ENCODE measurements at places on chromosomes 7 and 10.

DNA sequence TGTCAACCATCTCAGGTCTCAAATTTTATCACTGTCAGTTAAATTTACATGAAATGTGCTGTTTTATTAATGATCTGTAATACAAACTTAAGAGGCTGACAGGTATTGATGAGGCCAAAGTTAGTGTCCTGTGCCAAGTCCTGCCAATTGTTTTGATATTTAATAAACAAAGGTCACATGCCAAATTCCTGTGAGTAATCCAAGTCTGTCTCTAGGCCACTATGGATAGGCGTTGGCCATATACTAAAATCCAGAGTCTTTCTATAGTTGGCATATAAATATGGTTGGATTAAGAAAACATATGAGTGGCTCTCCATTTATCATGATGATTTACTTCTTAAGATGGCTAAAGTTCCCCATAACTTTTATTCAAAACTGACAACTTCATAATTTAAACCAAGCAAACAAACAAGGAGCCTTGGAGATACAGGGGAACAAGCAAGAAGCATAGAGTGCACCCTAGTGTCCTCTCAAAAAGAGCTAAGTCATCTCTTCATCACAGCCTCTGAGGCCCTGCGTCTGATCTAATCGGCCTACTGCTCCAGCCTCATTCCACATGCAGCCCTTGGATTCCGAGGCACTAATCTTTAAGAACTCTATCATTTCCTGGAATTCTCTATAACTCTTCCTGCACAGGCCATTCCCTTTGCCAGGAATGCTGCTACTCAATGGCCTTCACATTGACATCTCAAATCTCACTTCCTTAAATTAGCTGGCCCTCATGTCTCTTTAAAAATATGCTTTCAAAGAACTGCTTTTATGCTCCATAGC lies 32.7 kb upstream of the NRCAM start:
- no peak for DNase-seq

DNA sequence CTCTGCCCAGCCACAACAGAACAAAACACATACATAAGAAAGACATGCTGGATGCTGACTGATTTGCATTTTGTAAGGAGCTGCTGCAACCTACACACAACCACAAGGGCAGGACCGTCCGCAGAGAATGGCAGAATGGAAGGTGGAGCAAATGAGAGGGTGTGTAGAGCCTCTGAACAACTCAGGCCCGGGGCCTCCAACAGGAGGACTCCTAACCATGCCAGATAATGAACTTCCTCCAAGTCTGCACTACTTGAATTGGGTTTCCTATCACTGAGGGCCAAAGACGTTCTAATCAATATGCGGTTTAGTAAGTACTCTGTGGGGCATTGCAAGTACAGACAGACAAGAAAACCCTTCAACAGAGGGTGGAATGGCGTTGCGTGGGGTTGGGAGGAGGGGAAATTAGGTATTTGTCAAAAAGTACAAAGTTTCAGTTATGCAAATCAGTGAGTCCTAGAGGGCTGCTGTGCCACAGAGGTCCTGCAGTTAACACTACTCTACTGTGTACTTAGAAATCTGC lies 14.6 kb downstream of the VOPP1 start:
- no peak for DNase-seq

DNA sequence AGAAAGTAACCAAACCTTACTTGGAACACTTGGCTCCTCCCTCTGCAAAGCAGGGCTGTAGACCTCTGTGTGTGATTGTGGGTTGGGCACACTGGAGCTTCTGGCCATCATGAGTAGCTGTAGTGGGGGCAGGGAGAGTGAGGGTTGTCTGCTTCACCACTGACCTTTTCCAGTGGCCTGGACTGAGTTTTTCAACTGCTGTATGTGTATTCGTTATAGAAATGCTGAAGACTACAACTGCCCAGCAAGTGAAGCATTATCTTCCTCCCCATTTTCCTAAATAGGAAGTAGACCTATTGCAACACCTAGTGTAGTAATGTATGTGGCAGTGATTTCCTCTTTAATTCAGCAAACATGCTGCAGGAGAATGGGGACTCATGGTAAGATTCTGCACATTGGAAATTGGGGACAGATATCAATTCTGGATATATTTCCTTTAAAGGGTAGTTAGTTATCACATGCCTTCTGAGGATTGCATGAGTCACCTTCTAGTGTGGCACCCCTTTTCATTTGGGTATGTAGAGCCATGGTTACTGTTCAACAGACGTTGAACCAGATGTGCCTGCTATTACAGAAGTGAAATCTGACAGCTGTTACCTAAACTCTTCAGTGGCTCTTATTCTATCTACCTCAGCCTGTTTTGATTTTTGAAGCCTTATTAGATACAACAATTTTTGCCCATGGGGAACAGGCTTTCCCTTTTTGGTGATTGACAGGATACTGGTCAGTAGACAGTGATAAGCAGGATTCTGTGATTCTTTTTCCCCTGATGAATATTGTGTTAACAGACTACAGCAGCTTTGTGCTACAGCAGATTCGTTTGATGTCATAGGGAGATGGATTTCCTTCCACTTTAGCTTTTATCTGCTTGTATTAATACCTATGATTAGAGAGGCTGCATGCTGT lies 130.9 kb downstream of the SND1 start:
- peak; percentile 81 for DNase-seq

GRCh38 chr10:70943841-70944466 lies 55.6 kb upstream of the PCBD1 start:
- no peak for DNase-seq

- peak; percentile 5 for DNase-seq
Observed at GRCh38 chr7:51244885-51245284, 71.7 kb downstream of the COBL start.

DNA sequence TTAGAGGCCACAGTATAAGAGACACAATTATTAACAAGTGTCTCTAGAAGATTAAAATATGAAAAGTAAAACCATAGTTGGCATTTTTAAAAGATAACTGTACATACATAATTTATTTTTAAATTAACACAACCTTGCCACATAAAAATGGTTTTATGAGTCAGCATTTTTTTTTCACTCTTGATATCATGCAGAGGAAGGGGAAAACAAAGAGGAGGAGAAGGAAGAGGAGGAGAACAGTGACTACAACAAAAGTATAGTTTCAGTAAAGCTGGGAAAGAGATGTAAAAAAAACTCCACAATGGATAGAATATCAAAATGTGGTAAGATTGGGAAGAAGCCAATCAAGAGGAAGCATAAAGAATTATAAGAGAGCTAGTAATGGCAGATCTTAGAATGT lies 34.0 kb downstream of the CH25H start:
- DNase-seq: no peak

- DNase-seq: peak; percentile 49
Observed at GRCh38 chr10:114821915-114822443, 399 bp downstream of the FHIP2A start.

GRCh38 chr10:33623669-33624068 lies 289.2 kb upstream of the NRP1 start:
- peak; percentile 37 for DNase-seq

- no peak for DNase-seq
Observed at GRCh38 chr7:100752994-100753393, 19.6 kb downstream of the ZAN start.

GRCh38 chr10:23037561-23037960 lies 57.8 kb upstream of the MSRB2 start:
- no peak for DNase-seq

- DNase-seq: no peak
Observed at GRCh38 chr7:35848725-35849124, 47.9 kb downstream of the SEPTIN7 start.

DNA sequence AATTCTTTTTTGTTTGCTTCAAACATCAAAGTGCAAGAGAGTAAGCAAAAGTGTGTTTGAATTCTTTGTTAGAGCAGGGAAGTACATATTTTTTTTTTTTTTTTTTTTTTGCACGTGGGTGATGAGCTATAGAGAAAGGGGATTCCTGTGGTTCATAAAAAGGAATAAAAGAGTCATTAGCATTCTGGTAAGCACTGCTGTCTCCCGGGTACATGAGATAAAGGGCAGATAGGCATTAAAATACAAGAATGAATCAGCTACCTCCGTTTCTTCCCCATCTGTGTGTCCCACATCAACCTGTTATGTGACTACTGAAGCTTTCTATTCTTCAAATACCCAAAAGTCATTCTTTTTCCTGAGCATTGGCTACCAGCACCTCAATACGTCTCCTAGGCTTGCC lies 102.4 kb upstream of the SEMA3D start:
- DNase-seq: no peak

DNA sequence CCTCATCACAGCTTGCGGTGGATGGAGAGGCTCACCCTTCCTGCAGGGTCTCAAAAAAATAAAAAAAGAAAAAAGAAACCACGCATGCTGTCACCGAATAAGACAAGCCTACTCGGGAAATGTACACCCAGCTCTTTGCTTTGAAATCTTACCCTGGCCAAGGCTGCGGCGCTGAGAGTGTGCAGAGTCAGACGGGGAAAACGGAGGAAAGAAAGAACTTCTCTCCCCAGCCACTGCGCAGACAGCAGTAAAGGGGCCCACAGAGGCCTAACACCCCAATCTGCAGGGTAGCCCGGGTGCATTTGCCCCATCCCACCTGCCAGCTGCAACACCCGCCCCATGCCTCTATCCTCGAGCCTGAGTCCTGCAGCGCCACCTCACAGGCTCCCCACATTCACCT lies 14.8 kb downstream of the SLIT1 start:
- no peak for DNase-seq

- no peak for DNase-seq
Observed at GRCh38 chr10:20839141-20839540, 58.0 kb downstream of the NEBL start.

- no peak for DNase-seq
Observed at GRCh38 chr10:100805543-100806355, 60.4 kb downstream of the PAX2 start.

DNA sequence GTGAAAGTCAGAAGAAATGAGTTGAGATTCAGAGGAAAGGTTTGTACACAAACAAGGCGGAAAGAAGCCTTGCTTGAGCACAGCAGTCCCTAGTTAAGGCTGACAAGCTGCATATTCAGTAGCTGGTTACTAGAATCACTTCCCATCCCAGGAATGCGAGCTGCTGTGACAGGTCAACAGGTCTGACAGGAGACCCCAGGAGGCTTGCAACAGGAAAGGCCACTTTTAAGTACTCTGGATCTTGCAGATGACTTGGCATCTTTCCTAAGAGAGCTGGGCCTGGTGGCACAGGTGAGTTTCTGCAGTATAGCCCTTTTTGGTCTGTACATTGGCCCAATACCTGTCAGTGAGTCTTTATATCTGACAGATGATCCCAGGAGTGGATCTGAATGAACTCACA lies 35.7 kb upstream of the UNC5B start:
- DNase-seq: no peak

GRCh38 chr7:95609277-95609971 lies 13.1 kb upstream of the PDK4 start:
- DNase-seq: no peak

- DNase-seq: no peak
Observed at GRCh38 chr7:104903044-104903443, 111.0 kb upstream of the KMT2E start.

GRCh38 chr10:2659660-2660209 lies 407.6 kb upstream of the PFKP start:
- no peak for DNase-seq
